ENCODE measurements at places on chromosomes 6 and 20.
A peak's percentile ranks its signal among the peaks of the same experiment; 100 is the strongest.

- no peak for DNase-seq
These were observed 284.2 kb downstream of the BTBD9 start for GRCh38 chr6:38355519-38355918.

GRCh38 chr20:15515691-15516090, 1057.6 kb downstream of the KIF16B start:
- no peak for DNase-seq

- DNase-seq: no peak
These were observed 4.9 kb upstream of the PI16 start for GRCh38 chr6:36949636-36950035.

DNA sequence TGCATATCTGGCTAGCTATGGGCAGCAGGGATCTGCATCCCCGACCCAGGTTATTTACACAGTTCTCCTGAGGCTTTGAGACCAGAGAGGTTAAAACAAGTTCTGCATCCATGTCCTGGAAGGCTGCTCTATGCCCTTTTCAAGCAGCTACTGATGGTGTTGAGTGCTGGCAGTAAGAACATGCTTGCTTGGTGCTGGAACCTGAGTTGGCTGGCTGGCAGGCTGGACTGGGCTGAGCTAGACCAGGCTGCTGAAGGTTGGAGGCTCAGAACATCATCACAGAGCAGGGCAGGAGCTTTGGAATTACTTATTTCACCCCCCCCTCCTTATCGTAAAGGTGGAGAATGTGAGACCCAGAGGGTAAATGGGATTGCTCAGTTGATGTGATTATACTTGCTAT, 16.9 kb upstream of the LRFN2 start:
- DNase-seq: no peak

GRCh38 chr20:25275813-25276532, 28.1 kb downstream of the PYGB start:
- peak; percentile 41 for DNase-seq

DNA sequence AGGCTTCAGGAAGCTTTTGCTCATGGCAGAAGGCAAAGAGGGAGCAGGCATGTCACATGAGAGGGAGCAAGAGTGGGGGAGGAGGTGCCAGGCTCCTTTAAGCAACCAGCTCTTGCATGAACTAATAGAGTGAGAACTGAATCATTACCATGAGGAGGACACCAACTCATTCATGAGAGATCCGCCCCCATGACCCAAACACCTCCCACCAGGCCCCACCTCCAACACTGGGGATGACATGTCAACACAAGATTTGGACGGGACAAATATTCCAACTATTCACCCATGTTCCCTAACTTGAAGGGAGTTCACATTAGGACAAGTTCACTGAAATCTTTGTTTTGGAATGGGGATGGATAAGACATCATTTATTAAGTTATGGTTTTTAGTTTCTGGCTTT, 155.2 kb upstream of the ESR1 start:
- no peak for DNase-seq

GRCh38 chr6:26349964-26350857, 14.8 kb upstream of the BTN3A2 start:
- no peak for DNase-seq

- DNase-seq: no peak
These were observed 132.5 kb downstream of the PREX1 start for GRCh38 chr20:48695255-48695654.

- no peak for DNase-seq
These were observed 5.5 kb downstream of the PNLDC1 start for GRCh38 chr6:159805440-159806020.

GRCh38 chr6:37565267-37566110, 65.8 kb upstream of the CCDC167 start:
- peak; percentile 94 for DNase-seq

DNA sequence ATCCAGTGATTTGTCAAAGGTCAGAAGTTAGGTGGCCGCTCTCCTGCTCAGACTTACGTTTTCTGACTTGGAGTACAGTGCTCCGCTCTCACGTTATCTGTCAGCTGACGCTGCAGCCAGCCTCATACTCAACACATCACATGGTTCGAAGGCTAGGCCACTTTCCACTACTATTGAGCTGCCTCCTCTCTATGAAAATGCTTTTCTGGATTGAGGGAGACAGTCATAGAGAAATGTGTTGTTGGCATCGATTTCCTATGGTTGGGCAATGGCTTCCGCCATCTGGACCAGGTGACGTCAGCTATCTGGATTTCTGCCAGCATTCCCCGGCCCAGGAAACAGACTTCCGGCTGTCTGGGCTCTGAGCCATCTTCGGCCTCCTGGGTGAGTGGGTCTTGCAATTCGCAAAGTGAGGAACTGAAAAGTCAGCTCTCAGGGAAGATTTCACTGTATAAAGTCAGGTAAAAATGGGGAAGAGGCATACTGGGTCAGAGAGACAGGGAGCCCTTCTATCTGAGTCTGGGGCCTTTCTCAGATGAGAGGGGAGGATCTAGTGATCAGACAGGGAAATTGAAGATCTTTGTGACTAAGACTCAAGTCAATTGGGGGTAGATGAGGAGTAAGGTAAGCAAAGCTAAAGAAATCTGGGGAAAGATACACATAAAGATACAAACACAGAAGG, 37.5 kb upstream of the IER3 start:
- DNase-seq: peak; percentile 75

GRCh38 chr6:27553123-27553904, 80.4 kb upstream of the ZNF184 start:
- peak; percentile 83 for DNase-seq

DNA sequence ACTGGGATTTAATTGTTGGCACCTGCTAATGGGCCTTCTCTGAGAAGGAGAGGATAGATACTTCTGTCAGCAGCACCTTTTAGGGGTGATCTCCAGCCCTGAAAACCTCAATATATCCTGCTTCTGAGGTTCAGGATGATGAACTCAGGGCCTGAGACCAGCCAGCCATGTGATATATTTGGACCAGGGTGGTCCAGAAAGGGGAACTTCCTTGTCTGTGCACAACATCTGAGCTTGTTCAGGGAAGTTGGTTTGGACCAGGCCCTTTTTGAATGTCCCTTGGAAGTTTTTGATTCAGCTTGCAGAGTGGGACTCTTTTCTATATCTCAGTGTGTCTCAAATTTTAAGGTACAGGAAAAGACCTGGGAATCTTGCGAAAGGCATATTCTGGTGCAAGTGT, 85.8 kb downstream of the GFRA4 start:
- no peak for DNase-seq

DNA sequence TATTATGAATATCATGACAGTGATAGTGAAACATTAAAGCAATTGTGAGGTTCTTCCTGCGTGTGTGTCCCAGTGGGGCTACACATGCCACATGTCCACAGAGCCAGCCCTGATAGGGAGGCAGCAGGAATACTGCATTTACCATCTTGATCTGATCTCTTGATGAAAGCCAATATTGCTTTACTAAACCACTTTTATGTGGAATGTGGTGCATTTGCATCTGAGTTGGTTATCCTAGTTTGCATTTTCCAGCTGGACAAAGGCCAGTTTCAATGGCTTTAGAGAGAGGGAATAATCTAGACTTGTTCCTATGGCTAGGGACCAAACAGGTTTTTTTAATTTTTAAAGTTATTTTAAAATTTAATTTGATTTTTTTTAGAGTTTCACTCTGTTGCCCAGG, 216.3 kb upstream of the FERMT1 start:
- DNase-seq: no peak

GRCh38 chr6:17714879-17715851, 8.4 kb upstream of the NUP153 start:
- peak; percentile 86 for DNase-seq

GRCh38 chr20:24211972-24212371, 223.4 kb upstream of the GGTLC1 start:
- DNase-seq: no peak

DNA sequence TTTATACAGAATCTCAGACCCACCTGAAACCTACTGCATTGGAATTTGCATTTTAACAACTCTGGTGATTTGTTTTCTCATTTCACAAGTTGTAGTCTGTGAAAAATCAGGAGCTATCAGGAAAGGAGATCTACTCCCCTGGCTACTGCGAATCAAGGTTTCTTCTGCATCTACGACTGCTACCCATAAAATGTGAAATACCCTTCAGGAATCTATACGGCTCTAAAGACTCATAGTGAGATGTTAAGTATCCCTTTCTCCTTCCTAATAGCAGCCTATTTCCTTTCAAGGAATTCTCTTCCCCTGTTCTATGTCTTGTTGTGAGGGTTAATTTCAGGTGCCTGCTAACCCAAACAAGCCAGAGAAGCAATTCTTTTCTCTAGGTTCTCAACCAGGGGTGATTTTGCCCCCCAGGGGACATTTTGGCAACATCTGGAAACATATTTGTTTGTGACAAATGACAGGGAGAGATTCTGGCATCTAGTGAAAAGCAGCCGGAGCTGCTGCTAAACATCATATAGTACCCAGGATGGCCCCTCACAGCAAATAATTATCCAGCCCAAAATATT, 26.3 kb downstream of the WFDC3 start:
- no peak for DNase-seq

- no peak for DNase-seq
These were observed 28.6 kb upstream of the SPO11 start for GRCh38 chr20:57301026-57301425.

DNA sequence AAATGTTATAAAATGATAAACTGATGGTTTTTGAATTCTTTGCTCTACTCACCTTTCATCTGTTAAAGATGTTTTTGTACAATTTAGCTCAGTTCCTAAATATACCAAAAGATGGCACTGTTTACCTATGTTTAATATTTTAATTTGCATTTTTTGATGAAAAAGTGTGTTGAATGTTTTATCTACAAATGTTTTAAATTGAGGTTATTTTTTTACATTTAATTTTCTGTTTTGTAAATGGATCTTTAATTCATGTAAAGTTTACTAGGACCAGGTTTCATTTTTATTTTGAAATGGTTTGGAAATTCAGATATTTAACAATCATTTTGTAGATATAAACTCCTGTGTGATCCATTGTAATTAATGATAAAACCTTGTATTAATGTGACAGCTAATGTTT, 30.0 kb downstream of the CDKAL1 start:
- DNase-seq: no peak

GRCh38 chr6:113654396-113654795, 202.7 kb upstream of the MARCKS start:
- DNase-seq: no peak

DNA sequence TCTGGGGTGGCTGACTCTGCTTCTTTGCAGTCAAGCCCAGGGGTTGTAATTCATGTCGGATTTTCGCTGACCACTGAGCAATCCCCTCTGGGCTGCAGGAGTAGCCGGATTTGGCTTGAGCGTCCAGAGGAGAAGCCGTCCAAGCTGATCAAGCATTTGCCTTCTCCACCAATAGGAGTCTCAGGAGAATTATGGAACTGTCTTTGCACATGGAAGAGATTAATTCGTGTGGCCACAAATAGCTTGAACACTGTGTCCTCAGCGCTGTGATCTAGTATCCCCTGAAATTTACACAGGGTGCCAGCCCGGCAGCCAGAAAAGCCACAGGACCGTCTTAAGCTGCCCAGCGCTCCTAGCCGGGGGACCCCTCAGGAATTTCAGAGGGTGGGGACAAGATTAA, 37.1 kb downstream of the EYA2 start:
- no peak for DNase-seq

DNA sequence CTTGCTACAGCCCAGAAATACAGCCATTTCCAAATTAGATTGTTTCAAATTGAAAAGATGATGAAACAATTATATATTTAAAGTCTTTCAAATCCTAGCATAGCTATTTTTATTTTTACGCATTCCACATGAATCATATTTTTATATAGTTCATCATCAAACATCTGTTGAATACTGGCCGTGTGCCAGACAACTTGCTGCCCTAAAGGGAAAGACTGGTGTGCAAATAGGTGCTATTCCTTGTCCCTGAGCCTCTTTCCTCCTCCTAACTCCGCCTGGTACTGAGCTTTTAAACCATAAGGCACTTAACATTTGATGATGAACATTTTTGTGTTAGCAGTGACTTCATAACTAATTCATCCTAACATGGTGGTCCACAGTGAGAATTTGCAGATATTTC, 18.7 kb upstream of the PLCG1 start:
- DNase-seq: no peak

- DNase-seq: no peak
These were observed 6.8 kb downstream of the ADA start for GRCh38 chr20:44644667-44645131.

DNA sequence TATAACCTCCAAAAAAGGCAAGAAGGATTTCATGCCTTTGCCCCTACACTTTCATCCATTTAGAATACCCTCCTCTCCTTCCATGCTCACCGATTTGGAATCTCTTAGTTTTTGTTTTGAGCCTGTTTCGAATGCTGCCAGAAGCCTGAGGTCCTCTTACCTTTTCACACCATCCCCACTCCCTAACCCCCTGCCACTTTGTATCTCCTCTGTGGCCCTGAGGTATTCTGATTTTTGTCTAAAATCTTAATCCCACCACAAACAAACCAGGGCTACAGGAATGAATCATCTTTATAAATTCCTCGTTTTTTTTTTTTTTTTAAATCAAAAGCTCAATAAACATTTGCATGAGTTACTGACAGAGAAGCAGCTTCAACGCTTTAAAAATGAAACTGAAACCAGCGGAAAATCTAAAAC, 1.6 kb upstream of the RPS12 start:
- DNase-seq: no peak

GRCh38 chr6:91352878-91353277, 766.0 kb upstream of the MAP3K7 start:
- DNase-seq: no peak

DNA sequence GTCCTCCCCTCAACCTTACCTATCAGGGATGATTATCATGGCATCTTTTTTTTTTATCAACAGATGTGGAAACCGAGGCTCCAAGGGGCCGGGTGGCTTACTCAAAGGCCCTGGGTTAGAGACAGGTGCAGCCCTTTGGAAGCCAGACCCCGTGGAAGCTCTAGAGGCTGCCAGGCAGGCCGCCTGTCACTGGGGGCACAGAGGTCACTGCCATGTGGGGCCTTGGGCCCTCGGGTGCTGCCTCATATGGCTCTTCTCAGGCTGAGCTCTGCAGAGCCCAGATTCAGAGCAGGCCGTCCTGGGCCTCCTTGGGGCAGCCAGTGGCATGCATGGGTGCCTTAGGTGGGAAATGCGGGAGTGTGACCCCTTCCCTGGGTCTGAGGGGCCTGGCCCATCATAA, 136.3 kb downstream of the PHACTR3 start:
- DNase-seq: no peak

- no peak for DNase-seq
These were observed 36.1 kb downstream of the KIF16B start for GRCh38 chr20:16537025-16537665.

- no peak for DNase-seq
These were observed 821.3 kb downstream of the TFAP2A start for GRCh38 chr6:9593554-9593953.

DNA sequence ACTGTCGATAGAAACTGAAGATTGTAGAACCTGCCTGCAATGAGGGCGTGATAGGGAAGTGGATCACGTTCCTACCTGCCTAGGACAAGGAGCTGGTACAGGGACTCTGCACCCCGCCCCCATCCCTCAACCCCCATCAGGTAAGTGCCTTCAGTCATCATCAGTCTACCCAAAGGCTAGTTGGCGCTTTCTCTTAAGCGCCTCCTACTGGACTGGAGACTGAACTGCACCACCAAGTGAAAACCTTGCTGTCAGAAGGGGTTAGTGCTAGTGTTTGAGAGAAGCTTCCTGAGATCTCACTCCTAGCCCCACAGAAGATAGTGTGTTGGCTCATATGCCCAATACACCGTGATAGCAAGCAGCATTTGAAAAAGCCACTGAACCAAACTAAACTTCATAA, 706.5 kb upstream of the MAN1A1 start:
- peak; percentile 64 for DNase-seq

Data from islet precursor cell (in vitro differentiated cells).